CD4-positive, alpha-beta T cell treated with Interleukin-15 for 4 hours (primary cell): ENCODE measurements at places on chromosomes 2 and 18.

GRCh38 chr2:4980995-4981394, 711.2 kb upstream of the SOX11 start:
- no peak for DNase-seq

DNA sequence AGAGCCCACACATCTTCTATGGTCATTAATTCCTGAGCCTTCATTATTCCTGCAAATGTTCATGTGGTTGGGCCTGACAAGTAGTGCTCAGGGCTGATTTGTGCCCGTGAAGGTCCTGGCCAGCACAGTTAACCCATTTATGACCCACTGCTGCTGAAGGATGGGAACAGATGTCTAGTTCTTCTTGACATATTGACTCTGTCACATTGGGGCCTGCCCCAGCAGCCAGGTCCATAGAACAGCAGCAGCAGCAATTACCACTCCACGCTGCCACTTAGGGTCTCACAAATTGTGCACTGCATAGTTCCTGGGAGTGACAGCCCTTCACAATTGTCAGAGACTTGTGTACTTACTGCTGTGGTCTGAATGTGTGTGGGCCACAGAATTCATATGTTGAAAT, 442.3 kb upstream of the RGPD4 start:
- DNase-seq = no peak

DNA sequence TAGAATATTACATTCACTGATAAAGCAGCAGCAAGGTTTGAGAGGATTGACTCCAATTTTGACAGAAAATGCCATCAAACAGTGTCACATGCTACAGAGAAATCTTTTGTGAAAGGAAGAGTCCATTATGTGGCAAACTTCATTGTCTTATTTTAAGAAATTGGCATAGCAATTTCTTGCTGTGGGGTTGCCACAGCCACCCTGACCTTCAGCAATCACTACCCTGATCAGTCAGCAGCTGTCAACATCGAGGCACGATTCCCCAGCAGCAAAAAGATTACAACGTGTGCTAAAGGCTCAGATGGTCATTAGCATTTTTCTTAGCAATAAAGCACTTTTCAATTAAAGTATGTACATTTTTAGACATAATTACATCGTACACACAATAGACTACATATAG, 74.7 kb downstream of the PRKCE start:
- DNase-seq = no peak

- DNase-seq = no peak
Measured at GRCh38 chr2:43165378-43166069, 60.9 kb downstream of the ZFP36L2 start.

- DNase-seq = no peak
Measured at GRCh38 chr2:139177041-139177440, 396.9 kb upstream of the NXPH2 start.

DNA sequence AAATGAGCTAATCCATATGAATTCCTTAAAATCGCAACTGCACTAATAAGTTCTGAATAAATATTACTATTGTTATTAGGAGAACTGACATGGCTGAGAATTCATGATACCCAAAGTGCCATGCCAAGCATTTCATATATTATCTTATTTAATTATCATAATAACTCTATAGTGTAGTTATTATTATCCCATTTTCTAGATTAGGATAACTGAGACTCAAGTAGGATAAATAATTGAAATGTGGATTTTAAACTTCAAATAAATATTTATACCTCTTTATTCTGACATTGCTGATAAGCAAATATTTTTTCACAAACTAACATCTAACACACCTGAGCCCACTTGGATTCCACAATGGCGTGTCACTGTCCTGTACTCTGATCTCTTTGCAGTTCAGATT, 492.7 kb downstream of the IRS1 start:
- no peak for DNase-seq

GRCh38 chr2:233430081-233430480, 75.8 kb downstream of the DGKD start:
- no peak for DNase-seq

DNA sequence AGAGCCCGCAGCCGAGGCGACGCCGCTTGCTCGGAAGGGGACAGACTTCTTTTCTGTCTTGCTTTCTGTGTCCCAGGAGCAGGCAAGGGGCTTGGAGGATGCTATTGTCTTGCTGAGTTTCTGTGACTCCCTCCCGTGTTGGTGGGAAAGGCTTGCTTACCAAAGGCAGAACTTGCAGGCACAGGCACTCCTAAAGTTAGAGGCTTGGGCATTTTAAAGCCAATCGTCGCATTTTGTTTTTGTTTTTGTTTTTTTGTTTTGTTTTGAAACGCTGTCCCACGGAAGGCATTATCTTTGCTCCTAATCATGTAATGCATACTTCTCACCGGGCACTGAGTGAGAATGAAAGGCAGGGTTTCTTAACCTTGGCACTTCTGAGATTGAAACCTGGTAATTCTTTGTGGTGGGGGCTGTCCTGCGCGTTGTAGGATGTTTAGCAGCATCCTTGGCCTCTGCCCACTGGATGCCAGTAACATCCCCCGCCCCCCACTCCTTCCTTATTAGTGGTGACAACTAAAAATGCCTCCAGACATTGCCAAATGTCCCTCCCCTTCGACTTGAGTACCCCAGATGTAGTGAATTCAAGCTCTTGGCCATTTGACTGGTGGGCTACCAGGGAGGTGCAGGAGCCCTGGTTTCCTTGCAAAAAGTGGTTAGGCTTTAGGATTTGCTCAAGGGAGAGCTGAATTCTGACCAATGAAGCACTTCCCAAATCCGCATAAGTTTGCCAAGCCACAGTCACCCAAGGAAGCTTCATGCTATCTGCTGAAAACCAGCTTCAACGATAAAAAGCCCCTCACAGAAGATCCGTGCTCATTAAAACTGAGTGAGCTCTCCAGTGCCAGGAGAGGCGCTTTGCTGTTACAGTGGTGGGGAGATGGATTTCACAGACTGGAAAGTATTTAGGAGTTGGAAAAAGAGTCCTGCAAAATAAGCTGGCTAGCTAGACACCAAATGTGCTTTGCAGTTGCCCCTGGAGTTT, 1.2 kb downstream of the ANTXR1 start:
- DNase-seq = no peak

DNA sequence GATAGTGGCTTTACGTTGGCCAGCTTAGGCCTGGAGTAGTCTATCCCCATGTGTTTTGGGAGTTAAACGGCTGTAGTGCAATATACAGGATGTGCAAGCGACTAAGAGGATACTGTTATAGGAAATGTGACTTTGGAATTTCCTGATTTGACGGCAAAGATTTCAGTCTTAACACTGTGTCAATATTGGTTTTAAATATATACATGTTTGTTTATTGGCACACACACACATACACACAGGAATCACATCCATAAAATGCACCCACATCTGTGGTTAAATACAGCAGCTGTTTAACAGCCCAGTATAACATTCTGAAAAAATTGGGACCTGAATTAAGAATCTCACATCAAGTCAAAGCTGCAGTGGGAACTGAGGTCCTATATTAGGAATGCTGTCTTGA, 347.1 kb downstream of the TXNL1 start:
- no peak for DNase-seq

DNA sequence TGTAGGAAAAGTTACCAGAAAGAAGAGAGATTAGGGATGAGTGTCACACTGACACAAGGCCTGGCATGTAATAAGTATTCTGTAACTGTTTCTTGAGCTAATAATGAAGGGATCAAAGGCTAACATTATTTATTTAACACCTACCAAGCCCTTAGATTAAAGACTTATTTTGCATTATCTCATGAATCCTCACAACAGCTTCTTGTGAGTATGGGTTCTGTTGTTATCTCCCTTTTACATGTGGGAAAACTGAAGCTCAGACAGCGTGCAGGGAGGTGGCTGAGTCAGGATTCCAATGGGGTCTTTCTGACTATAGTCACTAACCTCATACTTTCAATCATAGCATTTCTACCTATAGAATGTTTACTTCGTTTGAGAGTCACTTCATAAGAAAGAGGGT, 79.0 kb upstream of the PROKR1 start:
- no peak for DNase-seq

- DNase-seq = no peak
Measured at GRCh38 chr2:238700117-238700457, 147.8 kb upstream of the TWIST2 start.

DNA sequence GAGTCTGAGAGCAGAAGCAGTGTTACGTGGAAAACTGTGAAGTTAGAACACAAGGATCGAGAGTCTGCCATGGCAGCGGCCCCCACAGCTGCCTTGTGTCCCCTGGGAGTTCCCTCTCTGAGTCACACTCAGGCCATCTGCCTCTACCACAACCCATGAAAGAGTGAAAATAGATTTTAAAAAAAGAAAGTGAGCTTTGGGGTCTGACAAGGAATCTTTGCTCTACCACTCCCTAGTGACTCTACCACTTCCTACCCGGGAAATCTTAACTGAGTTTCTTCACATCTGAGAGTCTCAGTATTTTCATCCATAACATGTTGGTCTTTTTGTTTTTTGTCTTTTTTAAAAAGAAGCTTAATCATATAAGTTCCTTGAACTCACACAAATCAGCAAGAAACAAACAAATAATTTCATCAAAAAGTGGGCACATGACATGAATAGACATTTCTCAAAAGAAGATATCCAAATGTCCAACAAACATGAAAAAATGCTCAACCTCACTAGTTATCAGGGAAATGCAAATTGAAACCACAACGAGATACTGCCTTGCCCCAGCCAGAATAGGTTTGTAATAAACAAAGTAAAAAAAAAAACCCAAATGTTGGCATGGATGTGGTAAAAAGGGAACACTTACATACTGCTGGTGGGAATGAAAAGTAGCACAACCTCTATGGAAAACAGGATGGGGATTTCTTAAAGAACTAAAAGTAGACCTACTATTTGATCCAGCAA, 2.4 kb upstream of the MSGN1 start:
- DNase-seq = no peak

DNA sequence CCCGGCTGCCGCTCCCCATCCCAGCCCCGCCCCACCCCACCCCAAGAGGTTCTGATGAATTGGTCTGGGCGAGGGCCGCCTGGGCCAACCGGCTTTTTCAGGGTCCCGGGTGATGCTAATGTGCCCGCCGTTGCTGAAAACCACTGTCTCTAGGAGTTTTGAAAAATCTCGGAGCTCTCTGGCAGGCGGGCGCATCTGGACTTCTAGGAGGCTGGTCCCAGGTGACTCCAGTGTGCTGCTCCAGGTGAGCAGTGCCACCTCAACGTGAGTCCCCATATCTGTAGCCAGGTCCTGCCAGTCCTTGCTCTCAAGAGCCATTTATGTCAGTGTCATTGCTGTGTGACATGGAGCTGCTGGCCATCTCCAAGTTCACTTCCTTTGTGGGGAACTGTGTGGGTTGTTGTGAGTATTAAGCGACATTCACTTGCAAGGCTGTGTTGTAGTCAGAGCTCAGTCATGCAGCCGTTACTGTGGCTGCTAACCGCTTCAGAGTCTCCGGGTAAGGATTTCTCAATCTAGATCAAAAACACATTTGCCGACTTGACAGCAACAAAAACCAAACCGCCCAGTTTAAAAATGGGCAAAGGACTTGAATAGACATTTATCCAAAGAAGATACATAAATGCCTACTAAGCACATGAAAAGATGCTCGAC, at the start of gene RFX8:
Gene RFX8, minus strand, starts transcription at position 382 of the 654 bp plus-strand sequence. CDS start 8,264 bp downstream, outside the sequence.
- DNase-seq = peak; percentile 54

DNA sequence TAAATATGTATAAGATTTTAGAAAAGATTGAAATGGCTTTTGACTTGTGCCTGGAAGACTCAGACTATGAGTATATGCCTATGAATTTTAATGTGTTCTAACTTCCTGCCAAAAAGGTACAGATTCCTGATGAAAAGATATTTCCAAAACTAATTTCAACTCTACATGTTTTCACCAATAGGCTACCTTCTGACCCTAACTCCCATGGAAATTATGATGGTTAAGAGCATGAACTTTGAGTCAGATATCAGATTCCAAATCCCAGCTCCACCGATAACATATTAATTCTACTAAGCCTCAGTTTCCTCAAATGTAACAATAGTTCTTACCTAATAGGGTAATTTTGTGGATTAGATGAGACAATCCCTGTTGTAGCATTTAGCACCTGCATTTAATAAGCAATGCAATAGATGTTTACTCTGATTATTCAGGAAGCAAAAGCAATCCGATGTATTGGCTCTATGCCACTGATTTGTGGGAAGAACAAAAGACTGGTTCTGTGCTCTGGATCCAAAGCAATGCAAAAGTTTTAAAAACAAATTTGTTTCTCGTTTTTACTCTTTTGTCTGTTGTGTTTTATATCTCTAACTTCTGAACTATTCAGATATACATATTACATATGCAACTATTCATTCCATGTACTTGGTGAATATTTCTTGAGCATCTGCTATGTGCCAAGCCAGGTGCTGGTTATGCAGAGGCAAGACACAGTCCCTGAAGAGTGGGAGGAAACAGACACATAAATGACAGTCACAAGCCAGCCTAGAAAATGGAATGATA, 115.4 kb downstream of the GATA6 start:
- DNase-seq = no peak

GRCh38 chr18:6521803-6522418, 107.2 kb upstream of the L3MBTL4 start:
- no peak for DNase-seq

GRCh38 chr18:57981308-57982028, 62.6 kb upstream of the NEDD4L start:
- DNase-seq = no peak

DNA sequence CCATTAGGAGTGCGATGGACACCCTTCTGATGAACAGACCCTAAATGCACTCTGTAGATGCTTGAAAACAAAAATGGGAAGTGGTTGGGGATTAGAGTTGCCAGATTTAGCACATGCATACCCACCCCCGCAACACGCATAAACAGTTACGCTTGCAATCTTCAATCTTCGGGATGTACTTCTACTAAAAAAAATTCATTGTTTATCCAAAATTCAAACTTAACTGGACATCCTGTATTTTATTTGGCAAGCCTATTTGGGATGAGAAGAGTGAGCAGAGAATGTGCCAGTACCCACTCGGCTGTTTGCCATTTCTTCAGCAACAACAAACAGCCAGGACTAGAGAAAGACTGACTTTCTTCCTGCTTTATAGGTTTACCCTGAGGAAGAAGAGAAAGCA, 18.4 kb downstream of the KIAA2012 start:
- DNase-seq = no peak

GRCh38 chr2:191839918-191840804, 6.7 kb downstream of the CAVIN2 start:
- no peak for DNase-seq

GRCh38 chr18:5942591-5942990, 47.3 kb upstream of the TMEM200C start:
- DNase-seq = no peak

- no peak for DNase-seq
Measured at GRCh38 chr18:78146136-78147085, 833.2 kb upstream of the SALL3 start.
